ENCODE measurements at places on chromosomes 16 and 17.

- no peak for DNase-seq
Observed at GRCh38 chr16:30941600-30942425, 7.1 kb upstream of the ORAI3 start.

DNA sequence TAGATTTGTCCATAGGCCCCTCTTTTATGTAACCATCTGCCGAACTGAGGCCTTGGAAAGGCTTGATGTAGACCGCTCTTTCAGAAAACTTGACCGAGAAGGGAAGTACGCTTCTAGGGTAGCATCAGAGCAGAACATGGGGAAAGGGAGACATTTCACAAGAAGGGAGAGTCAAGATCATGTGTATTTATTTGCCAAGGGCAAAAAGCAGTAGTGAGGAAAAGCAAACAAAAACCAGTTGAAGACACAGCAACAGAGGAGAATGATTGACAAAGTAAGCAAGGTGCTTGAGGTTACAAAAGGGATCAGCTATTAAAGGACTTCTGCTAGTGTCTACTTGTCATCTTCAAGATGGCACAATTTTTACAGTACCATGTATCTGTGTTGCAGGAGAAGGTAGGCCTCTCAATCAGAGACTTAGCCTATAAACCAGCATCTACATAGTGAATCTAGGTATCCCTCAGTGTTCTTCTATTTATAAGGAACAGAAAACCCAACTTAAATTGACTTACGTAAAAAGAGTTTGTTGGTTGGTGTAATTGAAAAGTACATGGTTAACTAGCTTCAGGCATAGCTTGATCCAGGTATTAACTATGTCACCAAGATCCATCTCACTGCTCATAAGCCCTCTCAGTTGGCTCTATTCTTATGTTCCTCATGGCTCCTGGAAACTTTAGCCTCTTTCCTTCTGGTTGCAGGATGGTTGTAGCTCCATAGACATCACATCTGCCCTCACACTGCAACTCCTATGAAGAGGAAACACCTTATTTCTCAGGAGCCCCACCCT, 288.4 kb downstream of the IRX3 start:
- no peak for DNase-seq

- DNase-seq = no peak
Observed at GRCh38 chr17:78996781-78997201, 12.8 kb downstream of the CANT1 start.

DNA sequence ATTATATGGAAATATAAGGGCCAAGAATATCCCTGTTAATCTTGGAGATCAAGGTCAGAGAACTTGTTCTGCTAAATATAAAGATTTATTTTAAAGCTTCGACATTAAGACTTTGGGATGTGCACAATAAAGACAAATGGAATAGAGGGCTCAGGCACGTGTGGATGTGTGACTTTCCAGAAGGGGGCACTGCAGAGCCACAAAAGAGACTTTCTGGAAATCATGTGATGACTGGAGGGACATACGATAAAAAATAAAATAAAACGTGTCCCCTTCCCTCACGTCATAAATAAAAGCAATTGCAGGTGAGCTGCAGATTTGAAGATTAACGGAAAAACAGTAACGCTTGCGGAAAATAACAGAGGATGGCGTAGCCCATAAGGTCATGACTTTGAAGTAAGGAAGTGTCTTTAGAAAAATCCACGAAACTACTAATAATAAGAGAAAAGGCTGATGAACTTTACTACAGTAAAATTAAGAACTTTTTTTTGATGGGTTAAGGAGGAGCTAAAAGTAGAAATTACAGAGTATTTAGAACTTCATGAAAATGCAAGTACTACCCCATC, 9.4 kb upstream of the ENGASE start:
- no peak for DNase-seq

DNA sequence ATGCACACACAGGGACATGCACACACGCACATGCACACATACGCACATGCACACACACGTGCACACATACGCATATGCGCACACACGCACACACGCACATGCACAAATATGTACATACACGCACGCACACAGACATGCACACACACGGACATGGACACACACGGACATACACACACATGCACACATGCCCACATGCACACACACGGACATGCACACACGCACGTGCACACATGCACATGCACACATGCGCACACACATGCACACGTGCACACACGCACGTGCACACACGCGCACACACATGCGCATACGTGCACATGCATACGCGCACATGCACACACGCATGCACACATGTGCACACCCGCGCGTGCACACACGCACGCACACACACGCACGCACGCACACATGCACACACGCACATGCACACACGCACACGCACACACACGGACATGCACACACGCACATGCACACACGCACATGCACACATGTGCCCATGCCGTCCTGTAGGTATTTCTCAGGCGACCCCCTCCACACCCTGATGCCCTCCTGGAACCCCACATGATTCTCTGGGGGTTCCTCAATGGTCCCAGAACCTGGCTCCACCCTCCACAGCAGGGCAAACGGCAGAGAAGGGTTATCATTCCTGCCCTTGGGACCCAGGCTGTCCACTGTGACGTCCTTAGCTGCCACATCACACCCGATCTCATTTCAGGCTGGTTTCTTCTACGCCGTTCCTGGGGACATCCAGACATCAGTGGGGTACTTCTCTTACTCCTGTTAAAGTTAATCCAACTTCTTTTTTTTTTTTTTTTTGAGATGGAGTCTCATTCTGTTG, 9.6 kb upstream of the RBFOX3 start:
- no peak for DNase-seq

DNA sequence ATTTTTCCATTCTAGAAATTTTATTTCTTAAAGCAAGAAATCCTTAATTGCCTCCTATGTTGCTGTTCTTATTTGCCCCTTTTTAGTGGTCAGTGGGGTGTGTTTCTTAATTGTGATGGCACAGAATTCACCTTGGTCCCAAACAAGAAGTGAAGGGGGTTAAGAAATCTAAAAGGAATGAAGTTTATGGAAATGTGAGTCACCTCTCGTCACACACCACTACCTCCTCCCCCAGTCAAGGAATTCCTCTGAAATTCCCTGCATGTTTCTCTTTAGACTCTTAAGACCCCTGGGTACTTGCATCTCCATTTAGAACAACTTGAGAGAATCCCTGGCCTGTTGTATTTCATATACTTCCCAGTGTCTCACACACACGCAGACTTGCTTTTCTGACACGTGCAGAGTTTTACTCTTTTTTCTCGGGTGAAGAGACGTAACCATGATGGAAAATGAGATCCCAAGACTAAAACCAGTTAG, 247.4 kb downstream of the PRKCA start:
- no peak for DNase-seq

DNA sequence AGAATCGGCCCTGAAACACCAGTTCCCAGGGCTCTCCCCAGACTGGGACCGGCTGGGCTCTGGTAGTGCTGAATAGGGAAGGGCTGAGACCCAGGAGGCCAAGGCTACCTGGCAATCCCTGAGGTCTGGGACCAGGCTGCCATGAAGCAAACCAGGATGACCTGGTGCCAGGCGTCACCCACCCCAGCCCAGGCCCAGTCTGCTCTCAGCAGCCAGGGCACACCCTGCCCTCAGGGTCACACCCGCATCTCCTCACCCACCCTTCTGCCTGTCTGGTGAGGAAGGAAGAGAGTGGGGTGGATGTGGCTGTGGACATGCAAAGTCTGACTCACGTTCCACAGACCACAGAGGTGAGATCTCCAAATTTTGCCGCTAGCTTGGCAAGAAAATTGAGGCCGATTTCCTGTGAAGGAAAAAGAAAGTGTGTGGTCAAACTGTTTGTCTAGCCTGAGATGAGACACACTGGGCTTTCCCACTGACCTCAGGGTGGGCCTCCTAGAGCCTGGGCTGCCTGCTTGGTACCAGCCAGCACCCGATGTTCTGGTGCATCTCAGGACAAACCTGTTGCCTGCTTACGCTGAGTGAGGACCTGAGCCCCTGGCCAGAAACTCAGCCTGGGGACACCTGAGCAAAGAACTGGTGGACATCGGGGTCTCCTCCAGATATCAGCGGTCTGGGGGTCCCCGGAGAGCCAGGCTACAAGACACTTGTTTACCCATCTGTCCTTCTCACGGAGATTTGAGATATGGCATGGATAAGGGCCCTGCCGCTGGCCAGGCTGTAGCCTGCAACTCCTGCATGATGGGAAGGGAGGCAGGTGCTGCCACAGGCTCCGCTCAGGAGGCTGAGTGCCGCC, 6.3 kb upstream of the RAB37 start:
- DNase-seq = no peak

Data from NCI-H524 treated with DMSO at 0.1 percent for 48 hours (cell line).